Endothelial cell (in vitro differentiated cells): ENCODE measurements at places on chromosomes 4 and X. TPM values are rescaled to one million over a fixed set of nuclear protein-coding genes. Genes with fewer than 3 reads are reported as not detected.

DNA sequence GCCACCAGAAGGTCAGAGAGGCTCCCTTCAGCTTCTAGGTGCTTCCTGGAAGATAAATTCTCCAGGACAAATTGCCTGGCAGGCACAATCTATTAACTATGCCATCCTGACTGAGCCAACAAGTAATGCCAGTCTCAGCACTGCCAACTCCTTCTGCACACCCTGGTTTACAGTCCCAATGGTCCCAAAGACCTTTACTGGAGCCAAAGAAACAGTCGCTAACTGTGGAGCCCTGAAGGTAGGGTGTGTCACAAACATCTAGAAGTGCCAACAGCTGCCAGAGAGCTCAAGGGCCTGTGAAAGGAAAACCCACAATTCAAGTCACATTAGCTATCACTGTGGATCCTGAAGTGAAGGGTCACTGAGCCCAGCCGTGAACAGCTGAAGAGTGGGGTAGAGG is 34.9 kb upstream of the CITED1 start:
- no peaks in the 10 kb centered on the region for H3K4me1 ChIP-seq
- H3K27me3 ChIP-seq, result peaks cover 2% of the 10 kb centered on the region
- no peak overlapping the region for H3K4me3 ChIP-seq
- no peak for DNase-seq

- no peak overlapping the region for H3K4me3 ChIP-seq
- no peaks in the 10 kb centered on the region for H3K27me3 ChIP-seq
- H3K27ac ChIP-seq, result no peak overlapping the region
Measured at GRCh38 chrX:123807835-123808416, 51.9 kb upstream of the XIAP start.

The ARL9 gene
- not detected for total RNA-seq

The MCF2 gene
- total RNA-seq, result 0.67 TPM

The NKX1-1 gene
- total RNA-seq, result not detected
